ENCODE measurements at places on chromosomes 5 and 9.
A peak's percentile ranks its signal among the peaks of the same experiment; 100 is the strongest.

- peak; percentile 94 for DNase-seq
Observed at GRCh38 chr9:136791516-136792276, 552 bp downstream of the TMEM141 start.

GRCh38 chr9:97747201-97747965 lies 50.2 kb upstream of the XPA start:
- no peak for DNase-seq

- DNase-seq = no peak
Observed at GRCh38 chr5:31361234-31361633, 167.7 kb downstream of the CDH6 start.

- no peak for DNase-seq
Observed at GRCh38 chr9:8718121-8718725, 918.6 kb upstream of the DMAC1 start.
